ENCODE measurements at places on chromosomes 6 and 20.

DNA sequence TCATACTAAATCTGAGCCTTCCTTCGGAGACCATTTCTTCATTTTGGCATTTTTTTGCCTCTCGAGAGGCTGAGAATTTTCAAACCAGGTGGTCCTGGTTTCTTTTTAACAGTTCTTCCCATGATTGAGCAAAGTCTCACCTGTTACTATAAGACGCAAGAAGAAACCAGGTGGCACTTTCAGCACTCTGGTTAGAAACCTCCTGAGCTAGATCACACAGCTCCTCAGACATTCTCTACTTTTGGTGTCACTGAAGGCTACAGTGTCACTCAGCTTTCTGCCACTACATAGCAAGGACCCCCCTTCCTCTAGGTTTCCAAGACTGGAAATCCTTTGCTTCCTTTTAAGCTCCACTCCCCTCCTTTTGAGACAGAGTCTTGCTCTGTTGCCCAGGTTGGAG lies 7.3 kb downstream of the IFNGR1 start:
- no peak for DNase-seq

DNA sequence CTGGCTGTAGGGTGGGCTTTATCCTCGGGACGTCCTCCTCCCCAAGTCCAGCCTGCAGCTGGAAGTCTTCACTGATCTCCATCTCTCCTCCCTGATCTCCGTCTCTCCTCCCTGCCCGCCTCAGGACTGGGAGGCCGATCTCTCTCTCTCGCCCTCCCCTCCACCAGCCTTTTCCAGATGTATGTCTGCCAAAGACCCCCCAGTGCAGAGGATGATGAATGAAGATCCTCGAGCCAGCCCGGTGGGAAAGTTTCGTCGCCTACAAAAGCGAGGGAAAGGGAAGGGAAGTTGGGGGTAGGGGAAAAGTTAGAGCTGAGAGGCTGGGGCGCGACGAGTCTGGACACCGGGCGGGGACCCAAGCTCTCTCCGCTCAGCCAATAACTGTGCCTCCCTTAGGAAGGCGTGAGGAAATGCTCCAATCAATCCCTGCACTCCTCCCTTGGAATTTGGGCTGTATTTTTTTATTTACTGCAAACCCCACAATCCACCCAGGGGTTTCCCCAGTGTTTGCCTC lies 595 bp upstream of the SRF start:
- DNase-seq = peak; percentile 89

GRCh38 chr6:2439632-2440031 lies 194.2 kb upstream of the GMDS start:
- DNase-seq = no peak

GRCh38 chr6:136523196-136523595 lies 27.0 kb downstream of the MAP7 start:
- no peak for DNase-seq

- DNase-seq = no peak
Observed at GRCh38 chr6:158081657-158081935, 86.5 kb downstream of the SERAC1 start.

- no peak for DNase-seq
Observed at GRCh38 chr6:144190593-144190992, 40.3 kb downstream of the STX11 start.

DNA sequence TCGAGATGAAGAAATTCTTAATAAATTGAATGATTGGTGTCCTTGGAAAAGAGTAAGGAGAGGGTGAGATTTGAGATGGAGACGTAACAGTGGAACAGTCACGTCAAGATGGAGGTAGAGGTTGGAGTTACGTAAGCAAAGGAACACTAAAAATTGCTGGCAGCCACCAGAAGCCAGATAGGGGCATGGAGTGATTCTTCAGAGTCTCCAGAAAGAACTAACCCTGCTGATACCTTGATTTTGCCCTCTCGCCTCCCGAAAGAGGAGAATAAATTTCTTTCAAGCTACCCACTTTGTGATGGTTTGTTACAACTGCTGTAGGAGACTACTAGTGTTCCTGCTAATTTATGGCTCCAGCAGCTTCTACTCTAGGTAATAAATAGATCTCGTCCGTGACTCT lies 17.6 kb downstream of the CD2AP start:
- DNase-seq = no peak

GRCh38 chr6:135871296-135871695 lies 19.8 kb downstream of the PDE7B start:
- no peak for DNase-seq

DNA sequence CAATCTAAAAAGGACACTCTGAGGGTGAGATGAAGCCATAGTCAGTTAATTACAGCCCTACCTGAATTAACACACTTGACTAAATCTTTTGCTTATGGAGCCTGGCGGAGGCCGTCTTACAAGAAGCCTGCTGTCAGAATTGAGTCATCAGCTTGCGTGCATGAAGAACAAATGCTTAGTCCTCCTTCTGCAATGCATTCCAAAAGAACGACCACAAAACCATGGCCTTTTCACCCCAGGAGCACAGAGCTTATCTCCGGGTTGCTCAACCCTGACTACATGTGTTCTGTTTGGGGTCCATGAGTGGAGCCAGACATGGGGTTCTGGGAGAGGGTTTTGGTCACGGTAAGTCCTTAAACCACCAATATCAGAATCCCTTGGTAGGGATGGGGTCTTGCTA lies 318.1 kb downstream of the CLIC5 start:
- no peak for DNase-seq

DNA sequence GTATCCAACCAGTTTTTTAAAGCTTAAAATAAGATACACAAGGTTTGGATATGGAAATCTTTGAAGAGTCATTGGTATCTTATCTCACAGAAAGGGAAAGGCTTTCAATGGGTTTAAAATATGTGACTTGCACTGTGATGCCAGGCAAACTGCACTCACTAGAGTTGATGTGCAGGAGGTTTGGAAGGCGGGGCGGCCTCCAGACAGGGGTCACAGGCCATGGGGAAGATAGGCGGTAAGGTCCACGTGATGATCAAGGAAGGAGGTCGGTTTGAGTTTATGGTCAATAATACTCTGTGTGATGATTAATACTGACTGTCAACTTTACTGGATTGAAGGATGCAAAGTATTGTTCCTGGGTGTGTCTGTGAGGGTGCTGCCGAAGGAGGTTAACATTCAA lies 9.5 kb upstream of the RAMACL start:
- DNase-seq = no peak

DNA sequence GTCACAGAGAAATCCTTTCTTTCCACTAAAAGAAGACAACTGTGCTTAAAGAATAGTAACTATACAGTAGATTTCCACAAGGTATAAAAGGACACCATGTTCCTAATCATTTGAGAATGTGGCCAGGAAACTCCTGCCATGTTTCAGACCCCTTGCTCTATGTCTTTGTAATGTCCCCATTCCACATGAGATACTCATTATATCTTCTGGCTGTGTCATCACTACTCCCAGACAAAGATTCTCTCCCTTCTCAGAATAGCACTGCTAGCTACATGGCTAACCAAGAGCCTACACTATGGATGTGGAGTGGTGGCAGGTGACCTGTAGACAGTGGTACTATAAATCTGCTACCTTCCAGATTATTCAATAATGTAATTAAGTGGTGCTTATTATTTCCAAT lies 218.1 kb upstream of the MCHR2 start:
- no peak for DNase-seq

DNA sequence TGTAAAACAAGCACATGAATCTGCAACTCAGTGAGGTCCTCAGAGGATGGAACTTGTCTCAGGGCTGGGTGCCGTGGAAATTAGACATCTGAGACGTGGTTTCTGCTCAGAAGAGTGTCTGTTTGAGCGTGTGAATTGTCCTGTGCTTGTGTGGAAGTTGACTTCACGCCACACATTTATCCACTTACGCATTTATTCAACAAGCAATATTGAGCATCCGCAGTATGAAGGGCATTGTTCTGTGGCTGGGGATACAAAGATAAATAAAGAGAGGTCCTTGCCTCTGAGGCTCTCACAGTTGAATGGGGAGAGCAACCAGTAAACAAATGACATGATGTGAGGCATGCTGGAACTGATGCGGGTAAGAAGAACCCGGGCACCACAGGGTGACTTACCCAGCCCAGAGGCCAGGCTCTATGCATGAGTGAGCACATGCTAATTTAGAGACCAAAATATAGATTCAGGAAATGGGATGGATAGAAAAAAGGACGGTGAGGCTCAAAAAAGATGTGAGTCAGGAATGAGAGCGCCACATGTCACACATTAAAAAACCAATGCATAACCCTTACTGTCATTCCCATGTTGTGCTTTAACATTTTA lies 60.4 kb downstream of the SOBP start:
- DNase-seq = no peak

DNA sequence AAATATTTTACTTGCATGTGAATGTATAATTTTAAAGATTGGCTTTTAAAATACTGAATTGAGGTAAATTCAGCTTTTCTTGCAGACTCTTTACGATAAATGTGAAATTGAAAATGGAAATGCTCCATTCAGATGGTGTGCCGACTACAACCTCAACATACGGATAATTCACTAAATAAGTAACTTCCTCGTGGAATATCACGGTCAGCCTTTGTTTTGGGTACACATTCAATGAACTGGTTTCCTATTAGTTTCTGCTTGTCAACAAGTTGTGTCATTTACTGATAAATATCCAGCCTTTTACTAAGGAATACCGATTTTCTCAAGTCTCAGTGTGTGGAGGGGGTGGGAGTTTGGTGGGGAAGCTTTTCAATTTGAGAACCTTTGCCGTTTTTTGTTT lies 2.4 kb upstream of the IRF4 start:
- no peak for DNase-seq

DNA sequence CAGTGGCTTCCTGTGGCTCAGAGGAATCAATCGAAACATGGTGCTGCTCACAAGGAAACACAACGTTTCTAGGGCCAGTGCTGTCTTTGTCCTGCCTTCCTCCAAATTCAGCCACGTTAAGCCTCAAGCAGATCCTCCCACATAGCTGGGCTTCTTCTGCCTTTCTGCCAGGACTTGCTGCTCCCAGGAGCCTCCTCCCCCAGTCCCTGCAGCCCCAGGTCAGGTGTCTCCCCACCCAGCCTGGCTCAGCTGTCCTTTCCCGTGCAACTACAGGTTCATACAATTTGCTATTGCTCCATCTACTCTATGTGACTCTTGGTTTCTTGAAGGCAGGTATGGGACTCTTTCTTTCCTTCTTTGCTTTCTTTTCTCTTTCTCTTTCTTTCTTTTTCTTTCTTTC lies 215.3 kb upstream of the RNF24 start:
- no peak for DNase-seq

- DNase-seq = no peak
Observed at GRCh38 chr6:165086814-165087213, 222.6 kb downstream of the C6orf118 start.

- no peak for DNase-seq
Observed at GRCh38 chr6:139649732-139650131, 275.3 kb upstream of the CITED2 start.

DNA sequence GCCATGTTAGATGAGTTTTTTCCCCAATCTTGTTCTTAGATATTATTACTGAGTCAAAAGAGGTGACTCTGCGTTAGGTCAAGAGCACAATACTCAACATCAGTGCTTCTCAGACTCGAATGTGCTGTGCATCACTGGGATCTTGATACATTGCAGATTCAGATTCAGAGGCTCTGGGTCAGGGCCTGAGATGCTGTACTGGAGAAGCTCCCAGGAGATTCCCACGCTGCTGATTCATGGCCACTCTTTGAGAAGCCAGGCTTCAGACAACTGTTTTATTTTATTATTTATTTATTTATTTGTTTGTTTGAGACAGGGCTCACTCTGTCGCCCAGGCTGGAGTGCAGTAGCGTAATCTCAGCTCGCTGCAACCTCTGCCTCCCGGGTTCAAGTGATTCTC lies 41.4 kb upstream of the ARID1B start:
- no peak for DNase-seq

- DNase-seq = peak; percentile 60
Observed at GRCh38 chr20:38748861-38749149, 545 bp downstream of the ACTR5 start.

DNA sequence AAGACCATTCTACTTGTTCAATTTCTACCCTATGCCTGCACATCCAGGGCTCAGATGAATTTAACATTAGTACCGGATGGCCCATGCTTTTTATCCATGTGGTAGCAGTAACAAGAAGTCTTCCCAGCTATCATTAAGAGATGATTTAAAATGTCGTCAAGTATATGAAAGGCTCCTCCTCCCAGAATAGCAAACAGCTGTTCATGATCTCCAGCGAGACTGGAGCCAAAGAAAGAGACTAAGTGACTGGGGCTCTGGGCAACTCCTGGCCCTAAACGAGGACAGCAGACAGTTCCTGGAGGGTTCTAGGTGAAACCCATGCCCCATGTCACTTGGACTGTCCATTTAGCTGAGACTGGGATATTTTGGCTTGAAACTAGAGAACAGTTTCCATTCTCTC lies 160.8 kb downstream of the CDC5L start:
- no peak for DNase-seq

DNA sequence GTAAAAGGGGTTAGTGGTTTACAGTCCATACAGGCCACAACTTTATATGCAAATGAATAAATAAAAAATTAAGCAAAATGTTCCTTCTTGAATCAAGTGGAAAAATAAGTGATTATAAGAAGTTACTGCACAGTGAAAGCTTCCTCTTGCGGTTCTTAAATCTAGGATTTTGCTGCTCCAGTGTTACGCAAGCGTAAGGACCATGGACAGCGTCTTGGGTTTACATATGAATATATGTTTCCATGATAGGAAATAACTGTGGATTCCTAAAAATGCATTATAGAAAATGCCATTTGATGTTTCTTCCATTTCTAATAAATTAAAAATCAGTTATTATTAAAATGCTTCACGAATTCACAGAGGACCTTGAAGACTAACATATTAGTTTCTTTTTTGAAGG lies 176.6 kb upstream of the POU3F2 start:
- no peak for DNase-seq

GRCh38 chr6:148398678-148399077 lies 56.0 kb downstream of the SASH1 start:
- DNase-seq = no peak

- DNase-seq = no peak
Observed at GRCh38 chr20:57118107-57118769, 148.2 kb downstream of the BMP7 start.

DNA sequence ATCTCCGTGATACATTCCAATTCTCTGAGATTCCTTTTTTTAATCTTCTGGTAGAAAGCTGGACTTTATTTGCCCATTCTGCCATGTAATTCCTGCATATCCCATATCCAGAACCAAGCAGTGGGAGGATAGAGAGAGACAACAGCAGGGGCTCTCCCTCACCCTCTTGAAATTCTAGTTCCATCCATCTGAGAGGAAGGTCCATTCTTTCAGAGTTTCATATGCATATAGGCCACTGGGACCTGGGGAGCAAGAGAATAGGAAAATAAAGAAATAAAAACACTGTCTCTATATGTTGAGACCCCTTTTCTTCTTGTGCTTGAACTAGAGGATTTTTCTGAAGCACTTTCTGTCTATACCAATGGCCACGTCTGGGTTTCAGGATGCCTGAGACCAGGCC lies 147.9 kb upstream of the STMND1 start:
- no peak for DNase-seq

All from NCI-H1105 treated with DMSO at 0.1 percent for 48 hours (cell line).